ENCODE measurements at places on chromosomes 12 and 14.

DNA sequence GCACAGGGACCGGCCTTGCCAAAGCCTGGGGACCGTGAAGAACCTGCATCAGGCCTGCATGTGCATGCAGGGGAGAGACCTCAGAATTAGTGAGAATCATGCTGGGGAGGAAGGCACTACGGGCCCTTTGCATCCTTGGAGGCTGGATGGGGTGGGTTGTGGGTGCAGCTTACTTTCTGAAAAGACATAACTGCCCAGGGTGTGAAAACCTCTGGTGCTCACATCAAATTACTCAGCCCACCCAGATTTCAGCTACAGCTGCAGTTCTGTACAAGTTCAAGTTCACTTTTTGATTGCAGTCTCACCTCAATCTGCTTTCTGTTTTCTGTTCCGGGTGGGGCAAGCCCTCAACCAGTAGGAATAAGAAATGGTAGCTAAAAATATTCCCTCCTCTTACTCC, 130.6 kb downstream of the SLC15A4 start:
- no peaks in the 10 kb centered on the region for H3K4me1 ChIP-seq
- no peaks in the 10 kb centered on the region for H3K27me3 ChIP-seq
- H3K4me3 ChIP-seq = no peak overlapping the region
- no peaks in the 10 kb centered on the region for H3K36me3 ChIP-seq

GRCh38 chr12:5599378-5599777, 167.5 kb downstream of the NTF3 start:
- no peak for DNase-seq
- H3K36me3 ChIP-seq = no peaks in the 10 kb centered on the region
- H3K27ac ChIP-seq = no peak overlapping the region
- no peak overlapping the region for H3K4me3 ChIP-seq
- H3K4me1 ChIP-seq = no peaks in the 10 kb centered on the region
- H3K27me3 ChIP-seq = no peaks in the 10 kb centered on the region

GRCh38 chr14:99242816-99243721, 28.9 kb downstream of the BCL11B start:
- DNase-seq = no peak
- H3K27me3 ChIP-seq = no peaks in the 10 kb centered on the region
- no peaks in the 10 kb centered on the region for H3K36me3 ChIP-seq

DNA sequence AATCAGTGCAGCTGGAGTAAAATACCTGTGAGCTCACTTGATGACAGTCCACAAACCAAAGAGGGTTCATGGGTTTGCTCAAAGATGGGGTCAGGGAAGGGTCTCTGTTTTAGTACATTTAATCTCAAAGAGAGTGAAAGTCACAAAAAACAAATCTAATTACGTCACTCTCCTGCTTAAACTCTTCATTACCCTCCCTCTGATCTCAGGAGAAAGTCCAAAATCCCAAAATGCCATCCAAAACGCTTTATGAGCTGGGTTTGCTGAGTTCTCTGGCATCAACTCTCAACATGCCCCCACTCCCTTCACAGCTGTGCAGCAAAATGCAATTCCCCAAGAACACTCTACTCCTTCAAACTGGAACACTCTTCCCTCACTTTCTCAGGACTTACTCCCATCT, 40.4 kb upstream of the LGR5 start:
- no peak for DNase-seq
- peaks cover 9% of the 10 kb centered on the region for H3K4me1 ChIP-seq
- H3K4me3 ChIP-seq = no peak overlapping the region
- no peaks in the 10 kb centered on the region for H3K27me3 ChIP-seq
- no peak overlapping the region for H3K27ac ChIP-seq
- no peaks in the 10 kb centered on the region for H3K36me3 ChIP-seq

DNA sequence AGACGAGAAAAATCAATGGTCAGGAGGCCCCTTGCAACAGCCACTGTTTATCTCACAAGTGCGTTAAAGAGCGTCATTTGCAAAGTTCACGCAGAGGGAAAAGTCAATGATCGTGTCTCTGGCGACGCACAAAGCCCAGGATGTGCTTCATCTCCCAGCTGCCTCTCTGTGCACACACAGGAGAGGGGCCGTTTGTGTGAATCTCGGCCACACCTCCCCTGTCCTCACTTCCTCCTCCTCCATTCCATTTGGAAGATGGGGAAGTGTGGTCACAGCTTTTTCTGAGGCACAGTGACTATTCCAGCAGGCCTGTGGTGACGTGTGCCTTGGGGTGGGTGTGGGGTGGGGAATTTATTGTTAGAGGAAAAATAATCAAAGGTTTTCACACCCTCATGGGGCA, 90.4 kb downstream of the RBM19 start:
- H3K36me3 ChIP-seq = no peaks in the 10 kb centered on the region
- H3K27ac ChIP-seq = peak overlapping the region; percentile 65
- H3K4me3 ChIP-seq = no peak overlapping the region
- peaks cover 14% of the 10 kb centered on the region for H3K4me1 ChIP-seq
- H3K27me3 ChIP-seq = no peaks in the 10 kb centered on the region

GRCh38 chr14:54497224-54497623, 8.4 kb upstream of the GMFB start:
- H3K36me3 ChIP-seq = no peaks in the 10 kb centered on the region
- no peaks in the 10 kb centered on the region for H3K4me1 ChIP-seq
- DNase-seq = no peak
- H3K27ac ChIP-seq = no peak overlapping the region
- no peak overlapping the region for H3K4me3 ChIP-seq

GRCh38 chr12:6154730-6155459, 30.4 kb upstream of the VWF start:
- H3K27ac ChIP-seq = no peak overlapping the region
- H3K36me3 ChIP-seq = no peaks in the 10 kb centered on the region
- no peak for DNase-seq

- no peaks in the 10 kb centered on the region for H3K36me3 ChIP-seq
- no peak overlapping the region for H3K4me3 ChIP-seq
- no peaks in the 10 kb centered on the region for H3K27me3 ChIP-seq
- no peak overlapping the region for H3K27ac ChIP-seq
- no peak for DNase-seq
These were observed 173.4 kb upstream of the ATP2B1 start for GRCh38 chr12:89882050-89882449.

DNA sequence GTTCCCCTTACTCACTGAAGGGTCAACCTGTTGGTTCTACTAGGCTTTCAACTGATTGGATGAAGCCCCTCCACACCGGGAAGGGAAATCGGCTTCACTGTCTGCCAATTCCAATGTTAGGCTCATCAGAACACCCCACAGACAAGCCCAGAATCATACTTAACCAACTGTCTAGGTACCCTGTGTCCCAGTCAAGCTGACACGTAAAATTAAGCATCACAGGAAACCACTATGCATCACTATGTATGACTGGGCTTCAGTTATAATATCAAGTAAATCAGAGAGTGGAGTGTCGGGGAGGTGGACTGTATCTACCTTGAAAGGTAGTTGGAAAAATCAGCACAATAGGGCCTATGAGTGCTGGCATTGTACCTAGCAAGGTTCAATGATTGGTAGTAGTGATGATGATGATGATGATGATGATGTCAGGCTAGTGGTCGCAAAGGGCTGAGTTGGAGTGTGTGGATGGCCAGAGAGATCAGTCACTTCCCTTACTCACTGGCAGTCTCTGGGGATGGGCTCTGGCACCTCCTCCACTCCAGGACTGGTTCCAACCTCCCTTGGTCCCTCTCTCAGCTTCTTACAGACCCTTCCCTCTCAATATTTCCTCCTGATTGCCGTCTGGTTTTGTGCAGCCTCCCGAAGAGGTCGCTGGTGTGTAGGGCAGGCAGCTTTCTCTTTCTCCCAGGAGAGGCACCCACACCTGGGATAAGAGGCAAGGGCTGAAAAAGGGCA, 3.3 kb upstream of the ATG101 start:
- peaks cover 20% of the 10 kb centered on the region for H3K4me1 ChIP-seq

GRCh38 chr12:109462868-109463692, 14.0 kb downstream of the KCTD10 start:
- H3K4me3 ChIP-seq = peak overlapping the region; percentile 27
- peaks cover 30% of the 10 kb centered on the region for H3K36me3 ChIP-seq
- peaks cover 100% of the 10 kb centered on the region for H3K4me1 ChIP-seq
- peak overlapping the region; percentile 94 for H3K27ac ChIP-seq
- DNase-seq = no peak

DNA sequence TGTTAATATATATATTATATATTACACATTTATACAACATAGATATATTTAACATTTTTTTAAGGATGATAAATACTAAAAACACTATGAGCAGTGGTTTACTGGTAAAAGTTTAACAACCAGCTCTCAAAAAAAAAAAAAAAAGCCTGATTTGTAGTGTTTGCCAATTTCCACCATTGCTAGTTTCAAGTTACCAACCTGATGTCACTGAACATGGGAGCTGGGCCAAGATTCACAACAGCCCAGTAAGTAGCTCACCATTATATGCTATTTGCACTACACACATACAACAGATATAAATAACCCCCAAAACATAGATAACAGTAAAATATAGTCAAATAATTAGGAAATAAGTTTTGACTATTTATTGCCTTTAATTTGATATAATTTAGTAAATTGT, 28.9 kb upstream of the TMX1 start:
- H3K4me3 ChIP-seq = no peak overlapping the region
- no peaks in the 10 kb centered on the region for H3K36me3 ChIP-seq
- no peaks in the 10 kb centered on the region for H3K27me3 ChIP-seq
- DNase-seq = no peak
- no peaks in the 10 kb centered on the region for H3K4me1 ChIP-seq
- H3K27ac ChIP-seq = no peak overlapping the region

DNA sequence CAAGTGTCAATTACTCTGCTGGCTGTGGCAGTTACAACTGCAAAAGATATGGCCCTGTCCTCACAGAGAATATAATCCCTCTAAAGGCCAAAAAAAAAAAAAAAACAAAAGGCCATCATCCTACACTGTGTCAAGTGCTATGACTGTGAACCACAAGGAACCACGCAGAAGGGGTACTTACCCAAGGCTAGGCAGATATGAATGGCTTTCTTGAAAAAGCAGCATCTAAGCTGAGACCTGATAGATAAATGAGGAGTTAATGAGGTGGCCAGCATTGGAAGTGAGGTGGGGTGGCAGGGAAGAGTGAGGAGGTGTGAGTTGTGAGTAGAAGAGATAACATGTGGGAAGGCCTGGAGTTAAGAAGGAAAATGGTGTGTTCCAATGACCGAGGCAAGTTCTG, 16.4 kb upstream of the IL22 start:
- H3K4me3 ChIP-seq = no peak overlapping the region
- no peak for DNase-seq
- H3K36me3 ChIP-seq = no peaks in the 10 kb centered on the region
- H3K27ac ChIP-seq = no peak overlapping the region
- H3K27me3 ChIP-seq = no peaks in the 10 kb centered on the region

DNA sequence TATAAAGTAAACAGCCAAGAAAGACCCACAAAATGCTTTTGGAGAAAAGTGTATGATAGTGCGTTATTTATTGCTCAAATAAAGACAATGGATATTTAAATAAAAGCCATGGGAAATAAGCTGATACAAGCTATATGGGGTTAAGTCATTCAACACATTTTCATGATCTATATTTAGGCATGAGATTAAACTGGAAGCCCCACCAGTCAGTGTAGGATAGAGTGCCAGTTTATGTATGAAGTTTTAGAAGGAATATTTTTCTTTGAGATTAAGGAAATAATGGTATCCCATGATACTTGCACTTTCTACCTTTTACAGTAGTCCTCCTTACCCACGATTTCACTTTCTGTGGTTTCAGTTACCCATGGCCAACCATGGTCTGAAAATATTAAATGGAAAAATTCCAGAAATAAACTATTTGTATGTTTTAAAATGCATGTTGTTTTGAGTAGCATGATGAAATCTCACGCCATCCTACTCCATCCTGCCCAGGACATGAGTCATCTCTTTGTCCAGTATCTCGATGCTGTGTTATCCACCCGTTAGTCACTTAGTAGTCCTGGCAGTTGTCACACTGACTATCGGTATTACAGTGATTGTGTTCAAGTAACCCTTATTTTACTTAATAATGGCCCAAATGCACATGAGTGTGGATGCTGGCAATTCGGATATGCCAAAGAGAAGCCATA, 22.3 kb downstream of the SYT1 start:
- H3K4me3 ChIP-seq = no peak overlapping the region
- H3K36me3 ChIP-seq = no peaks in the 10 kb centered on the region
- H3K27me3 ChIP-seq = no peaks in the 10 kb centered on the region
- no peaks in the 10 kb centered on the region for H3K4me1 ChIP-seq
- H3K27ac ChIP-seq = no peak overlapping the region

- no peaks in the 10 kb centered on the region for H3K27me3 ChIP-seq
- H3K36me3 ChIP-seq = no peaks in the 10 kb centered on the region
- DNase-seq = no peak
- H3K4me1 ChIP-seq = no peaks in the 10 kb centered on the region
- no peak overlapping the region for H3K27ac ChIP-seq
These were observed 12.3 kb upstream of the FBXO21 start for GRCh38 chr12:117202556-117202955.

- H3K36me3 ChIP-seq = peaks cover 42% of the 10 kb centered on the region
- no peak for DNase-seq
- H3K27me3 ChIP-seq = no peaks in the 10 kb centered on the region
- no peaks in the 10 kb centered on the region for H3K4me1 ChIP-seq
These were observed 196.6 kb downstream of the PCNX1 start for GRCh38 chr14:71103662-71104484.

GRCh38 chr12:51863933-51864832, 15.7 kb upstream of the FIGNL2 start:
- H3K4me1 ChIP-seq = peaks cover 31% of the 10 kb centered on the region
- peak overlapping the region; percentile 2 for H3K27ac ChIP-seq
- no peak for DNase-seq

DNA sequence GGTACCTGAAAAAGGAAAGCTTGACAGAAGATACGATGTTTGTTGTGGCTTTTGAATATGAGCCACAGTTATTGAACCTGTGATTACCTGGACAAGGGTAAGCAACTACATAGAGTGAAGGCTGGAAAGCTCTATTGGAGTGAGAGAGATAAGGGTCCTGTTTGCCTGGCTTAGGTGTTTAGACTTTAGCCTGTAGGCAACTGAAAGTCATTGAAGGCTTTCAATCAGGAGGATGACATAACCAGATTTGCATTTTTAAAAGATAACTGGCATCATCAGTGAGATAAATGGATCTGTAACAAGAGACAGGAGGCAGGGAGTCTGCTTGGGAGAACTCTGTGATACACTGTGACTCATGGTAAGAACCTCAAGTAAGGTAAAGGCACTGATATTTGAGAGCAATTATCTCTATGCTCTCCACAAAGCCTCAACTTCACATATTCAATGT, 128.9 kb upstream of the SOX5 start:
- no peak for DNase-seq
- no peak overlapping the region for H3K27ac ChIP-seq
- H3K27me3 ChIP-seq = no peaks in the 10 kb centered on the region
- H3K4me3 ChIP-seq = no peak overlapping the region
- H3K36me3 ChIP-seq = no peaks in the 10 kb centered on the region

DNA sequence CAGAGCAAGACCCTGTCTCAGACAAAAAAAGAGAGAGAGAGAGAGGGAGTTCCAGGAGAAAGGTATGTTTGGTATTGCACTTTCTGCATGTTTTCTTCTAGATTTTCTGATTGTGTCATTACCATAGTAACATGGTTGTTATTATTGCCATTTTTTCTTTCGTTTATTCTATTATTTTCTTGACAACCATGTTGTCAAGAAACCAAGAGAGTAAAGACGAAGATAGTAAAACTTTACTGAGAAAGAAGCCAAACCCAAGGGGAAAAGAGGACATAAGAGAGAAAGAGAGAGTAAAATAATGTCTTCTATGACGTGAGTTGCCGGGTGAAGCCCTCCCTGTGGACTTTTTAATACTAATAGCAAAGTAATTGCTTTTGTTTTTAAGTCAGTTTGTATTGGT, 1186.0 kb upstream of the SEL1L start:
- no peak for DNase-seq
- peaks cover 7% of the 10 kb centered on the region for H3K4me1 ChIP-seq
- no peaks in the 10 kb centered on the region for H3K36me3 ChIP-seq
- no peak overlapping the region for H3K4me3 ChIP-seq

- H3K27me3 ChIP-seq = no peaks in the 10 kb centered on the region
- H3K4me1 ChIP-seq = peaks cover 75% of the 10 kb centered on the region
- no peaks in the 10 kb centered on the region for H3K36me3 ChIP-seq
These were observed 38.5 kb downstream of the LTBP2 start for GRCh38 chr14:74573421-74574089.

Measured in vagina (tissue), 2 donors.